ENCODE measurements at places on chromosomes 16 and 17. TPM values are rescaled to one million over a fixed set of nuclear protein-coding genes. Genes with fewer than 3 reads are reported as not detected.

The STH gene
- not detected for total RNA-seq

The GAS2L2 gene
- not detected for total RNA-seq

The TMEM204 gene
- total RNA-seq = 0.22 TPM

The GCGR gene
- total RNA-seq = not detected

The MYH1 gene
- not detected for total RNA-seq

The ABCC6 gene
- total RNA-seq = 2.7 TPM
